ENCODE measurements at places on chromosomes 11 and 22. TPM values are rescaled to one million over a fixed set of nuclear protein-coding genes. Genes with fewer than 3 reads are reported as not detected.

The ADORA2A gene
- 0.37 TPM for polyA plus RNA-seq

The MYRF gene
- polyA plus RNA-seq: 0.24 TPM

The FAM111B gene
- polyA plus RNA-seq: 5.3 TPM

The TRIM49 gene
- not detected for polyA plus RNA-seq

The FRMD8 gene
- 25.0 TPM for polyA plus RNA-seq

The SERPIND1 gene
- not detected for polyA plus RNA-seq

The DERL3 gene
- 0.01 TPM for polyA plus RNA-seq

DNA sequence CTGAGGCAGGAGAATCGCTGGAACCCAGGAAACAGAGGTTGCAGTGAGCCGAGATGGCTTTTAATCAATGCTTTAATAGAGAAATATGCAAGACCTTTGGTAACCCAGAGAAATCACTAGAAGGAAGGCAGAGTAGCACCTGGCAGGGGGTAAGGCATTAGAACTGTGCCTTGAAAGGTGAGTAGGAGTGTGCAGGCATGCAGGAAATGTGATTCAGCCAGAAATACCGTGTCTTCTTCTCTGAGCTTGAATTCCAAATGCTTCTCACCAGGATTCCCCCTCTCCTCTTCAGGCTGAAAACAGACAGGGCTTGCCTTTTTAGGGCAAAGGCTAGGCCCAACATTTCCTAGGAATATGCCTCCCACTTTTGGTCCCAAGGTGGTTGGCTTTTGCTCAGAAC lies 51.0 kb downstream of the OR4D9 start:
- DNase-seq: no peak

- peak; percentile 45 for DNase-seq
Measured at GRCh38 chr22:22021162-22021750, 38.7 kb upstream of the TOP3B start.

- DNase-seq: no peak
Measured at GRCh38 chr22:47561766-47562165, 799.3 kb downstream of the TBC1D22A start.

GRCh38 chr22:23471698-23472097 lies 108.4 kb downstream of the IGLL1 start:
- no peak for DNase-seq

- no peak for DNase-seq
Measured at GRCh38 chr11:1546536-1547466, 25.3 kb downstream of the DUSP8 start.

DNA sequence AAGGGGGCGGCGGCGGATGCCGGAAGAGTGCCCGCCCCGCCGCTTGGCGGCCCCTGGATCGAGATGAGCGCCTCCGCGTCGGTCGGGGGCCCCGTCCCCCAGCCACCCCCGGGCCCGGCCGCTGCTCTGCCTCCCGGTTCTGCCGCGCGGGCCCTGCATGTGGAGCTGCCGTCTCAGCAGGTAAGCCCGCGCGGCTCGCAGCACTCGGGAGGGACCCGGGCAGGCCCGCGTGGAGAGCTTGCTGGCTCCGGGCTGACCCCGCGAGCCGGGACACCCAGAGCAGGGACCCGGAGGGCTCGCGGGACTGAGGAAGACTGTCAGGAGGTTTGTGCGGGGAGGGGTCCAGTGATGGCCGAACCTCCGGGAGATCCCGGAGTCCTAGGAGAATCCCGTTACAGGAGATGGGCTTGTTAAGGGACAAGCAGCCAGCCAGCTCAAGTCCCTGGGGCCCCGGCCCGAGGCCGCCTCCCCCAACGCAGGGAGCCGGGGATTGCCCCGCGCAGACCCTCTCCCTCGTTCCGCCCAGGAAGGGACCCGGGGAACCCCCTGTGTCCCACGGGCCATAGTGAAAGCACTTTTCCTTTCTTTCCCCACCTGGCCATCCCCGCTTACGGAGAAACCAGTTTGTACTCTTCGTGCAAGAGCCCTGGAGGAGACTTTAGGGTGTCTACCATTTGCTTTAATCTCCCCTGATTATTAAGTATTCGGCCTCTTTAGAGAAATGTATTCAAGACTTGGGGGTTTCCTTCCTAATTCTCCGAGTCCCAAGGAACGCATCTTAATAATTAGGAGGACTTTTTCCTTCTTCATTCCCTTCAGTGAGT lies 547 bp downstream of the UVRAG start:
- no peak for DNase-seq

DNA sequence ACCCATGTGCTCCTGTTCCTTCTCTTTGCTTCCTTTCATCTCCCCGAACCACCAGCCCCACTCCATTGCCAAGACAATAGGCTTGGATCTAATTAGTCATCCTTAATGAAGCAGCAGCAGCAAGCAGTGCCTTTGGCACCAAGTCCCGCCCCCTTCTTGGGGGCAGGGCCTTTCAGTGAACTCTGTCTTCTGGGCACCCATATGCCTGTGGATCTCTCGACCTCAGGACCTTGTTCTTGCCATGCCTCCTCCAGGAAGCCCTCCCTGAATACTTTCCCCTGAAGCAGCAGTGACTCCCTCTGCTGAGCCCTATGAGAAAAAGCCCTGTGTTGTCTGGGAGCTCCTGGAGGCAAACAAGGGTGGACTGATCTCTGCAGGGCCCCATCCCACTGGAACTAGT lies 32.1 kb downstream of the ARHGEF17 start:
- no peak for DNase-seq

DNA sequence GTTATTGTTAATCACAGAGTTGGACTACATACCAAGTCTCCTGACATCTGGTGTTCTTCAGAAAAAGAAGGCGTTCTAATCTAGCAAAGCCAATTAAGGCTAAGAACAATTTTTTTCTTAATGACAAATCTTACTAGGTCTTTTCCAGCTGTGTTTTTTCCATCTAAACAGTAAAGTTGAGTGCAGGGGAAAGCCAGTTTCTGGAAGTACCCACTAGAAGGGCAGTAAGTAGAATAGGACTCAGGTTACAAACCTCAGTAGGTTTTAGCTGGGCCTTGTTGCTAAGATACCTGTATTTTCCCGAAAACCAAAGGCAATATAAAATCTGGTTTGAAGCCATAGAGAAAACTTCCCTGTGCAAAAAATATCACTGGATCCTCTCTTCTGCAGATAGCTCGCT lies 351.9 kb downstream of the ETS1 start:
- no peak for DNase-seq

DNA sequence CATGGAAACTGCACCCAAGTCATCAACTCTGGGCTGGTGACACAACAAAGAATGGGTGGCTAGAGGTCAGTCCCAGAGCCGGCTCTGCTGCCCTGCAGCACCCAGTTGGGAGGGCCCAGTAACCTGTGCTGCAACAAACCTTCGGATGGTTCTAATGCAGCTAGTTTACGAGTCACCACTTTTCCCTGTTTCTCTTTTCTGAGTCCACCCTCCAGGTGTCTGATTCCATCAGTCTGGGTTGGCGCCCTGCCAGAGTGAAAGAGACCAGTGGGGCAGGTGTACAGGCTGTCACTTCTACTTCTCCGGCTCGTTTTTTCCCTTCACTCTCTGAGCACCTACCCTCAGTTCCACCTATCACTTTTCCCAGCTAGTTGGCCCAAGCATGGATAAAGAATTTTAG lies 572.9 kb downstream of the NTM start:
- DNase-seq: no peak

GRCh38 chr11:80533463-80533862 lies 1092.6 kb upstream of the TENM4 start:
- no peak for DNase-seq

DNA sequence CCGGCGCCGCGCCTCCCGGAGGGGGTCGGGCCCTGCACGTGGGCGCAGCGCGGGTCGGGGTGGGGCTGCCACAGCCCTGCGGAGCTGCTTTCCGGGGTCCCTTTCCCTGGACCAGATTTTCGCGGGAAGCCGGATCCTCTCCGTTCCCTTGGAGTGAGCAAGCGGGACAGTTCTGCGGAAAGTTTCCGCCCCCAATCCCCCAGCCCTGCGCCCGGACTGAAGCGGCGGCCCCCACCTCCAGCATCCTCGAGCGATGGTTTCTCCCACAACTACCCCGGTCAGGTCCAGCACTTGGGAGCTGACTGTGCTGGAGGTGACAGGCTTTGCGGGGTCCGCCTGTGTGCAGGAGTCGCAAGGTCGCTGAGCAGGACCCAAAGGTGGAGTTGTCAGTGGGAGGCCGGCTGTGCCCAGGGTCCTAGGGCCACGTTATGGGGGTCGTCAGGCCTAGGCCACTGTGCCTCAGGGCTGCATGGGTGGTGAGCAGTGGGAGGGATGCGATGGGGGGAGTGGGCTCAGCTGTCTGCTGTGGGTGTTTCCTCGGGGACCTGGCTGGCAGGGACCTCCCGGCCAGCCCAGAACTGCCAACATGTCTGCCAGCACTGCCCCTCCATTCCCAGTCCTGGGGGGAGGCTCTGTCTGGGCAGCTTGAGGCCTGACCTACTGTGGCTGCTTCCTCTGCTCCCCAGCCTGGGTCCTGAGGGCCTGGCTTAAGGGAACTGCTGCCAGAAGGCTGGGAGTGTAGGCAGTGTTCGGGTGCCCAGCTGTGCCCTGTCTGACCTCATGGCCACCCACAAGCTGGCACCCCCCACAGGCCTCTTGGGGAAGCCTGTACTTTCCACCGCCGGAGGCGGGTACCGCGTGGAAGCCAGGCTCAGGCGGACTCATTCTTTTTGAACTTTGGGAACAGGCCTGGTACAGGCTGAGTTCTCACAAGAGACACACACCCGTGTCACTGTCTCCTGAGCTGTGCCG lies 726 bp downstream of the ST3GAL4 start:
- no peak for DNase-seq

- no peak for DNase-seq
Measured at GRCh38 chr22:45976254-45977002, 534 bp downstream of the WNT7B start.

- DNase-seq: no peak
Measured at GRCh38 chr11:117722082-117722481, 74.9 kb downstream of the DSCAML1 start.
